ENCODE measurements at places on chromosomes 12 and 14. TPM values are rescaled to one million over a fixed set of nuclear protein-coding genes. Genes with fewer than 3 reads are reported as not detected.

DNA sequence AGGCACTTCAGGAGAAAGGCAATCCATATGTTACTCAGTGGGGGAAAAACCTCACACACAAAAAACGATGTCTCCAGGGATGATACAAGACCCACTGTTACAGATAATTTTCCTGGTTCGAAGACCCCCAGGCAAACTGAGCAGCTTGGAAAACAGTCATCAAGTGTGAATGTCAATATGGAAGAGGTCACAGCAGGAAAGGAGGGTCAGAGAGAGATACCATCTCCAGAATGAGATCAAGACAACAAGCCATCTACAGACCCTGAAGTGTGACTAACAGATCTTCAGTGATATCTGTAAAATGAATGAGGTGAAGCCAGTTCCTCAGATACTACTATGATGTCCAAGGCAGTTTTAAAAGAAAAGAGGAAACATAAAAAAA is 28.6 kb downstream of the GNS start:
- peak overlapping the region; percentile 84 for H3K27ac ChIP-seq
- no peak for DNase-seq
- no peaks in the 10 kb centered on the region for H3K27me3 ChIP-seq
- peaks cover 14% of the 10 kb centered on the region for H3K36me3 ChIP-seq
- peaks cover 17% of the 10 kb centered on the region for H3K4me1 ChIP-seq

- no peak overlapping the region for H3K27ac ChIP-seq
- H3K4me3 ChIP-seq, result no peak overlapping the region
- no peaks in the 10 kb centered on the region for H3K4me1 ChIP-seq
- no peaks in the 10 kb centered on the region for H3K27me3 ChIP-seq
Observed at GRCh38 chr12:15738438-15739015, 50.7 kb downstream of the EPS8 start.

- no peak overlapping the region for H3K27ac ChIP-seq
- no peak for DNase-seq
- H3K36me3 ChIP-seq, result no peaks in the 10 kb centered on the region
- H3K27me3 ChIP-seq, result peaks cover 23% of the 10 kb centered on the region
Observed at GRCh38 chr12:124299628-124300388, 4.9 kb downstream of the RFLNA start.

GRCh38 chr14:105333613-105334364 is 19.2 kb downstream of the PACS2 start:
- DNase-seq, result no peak
- H3K4me3 ChIP-seq, result no peak overlapping the region
- no peaks in the 10 kb centered on the region for H3K27me3 ChIP-seq
- no peak overlapping the region for H3K27ac ChIP-seq

GRCh38 chr12:106816231-106816630 is 41.7 kb downstream of the RIC8B start:
- no peak overlapping the region for H3K4me3 ChIP-seq
- DNase-seq, result no peak
- H3K36me3 ChIP-seq, result peaks cover 9% of the 10 kb centered on the region
- H3K4me1 ChIP-seq, result peaks cover 4% of the 10 kb centered on the region
- no peaks in the 10 kb centered on the region for H3K27me3 ChIP-seq
- H3K27ac ChIP-seq, result no peak overlapping the region

Gene HOXC4
- 0.17 TPM for total RNA-seq

Gene NOXRED1
- 0.59 TPM for total RNA-seq

Gene TAS2R43
- total RNA-seq, result not detected

Gene GEMIN2
- 18.8 TPM for total RNA-seq
